Mesothelial cell of epicardium (in vitro differentiated cells): ENCODE measurements at places on chromosomes 13 and 19. TPM values are rescaled to one million over a fixed set of nuclear protein-coding genes. Genes with fewer than 3 reads are reported as not detected.
A peak's percentile ranks its signal among the peaks of the same experiment; 100 is the strongest.

DNA sequence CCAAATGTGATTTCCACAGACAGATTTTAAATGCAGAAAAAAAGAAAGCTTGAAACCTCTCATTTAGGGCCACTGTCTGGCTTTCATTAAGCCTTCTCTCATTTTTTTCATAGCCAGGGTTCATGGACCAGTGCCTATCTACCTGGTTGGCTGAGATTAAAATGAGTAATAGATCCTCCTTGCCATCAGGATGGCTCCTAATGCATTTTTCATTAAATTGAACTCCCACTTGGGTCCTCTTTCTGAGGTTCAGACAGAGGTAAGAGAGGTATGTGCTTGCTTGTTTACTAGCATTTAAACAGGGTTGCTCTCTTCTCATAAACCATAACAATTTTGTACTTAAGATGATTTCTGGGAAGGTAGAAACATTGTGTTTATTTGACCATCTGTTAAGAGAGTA lies 473.0 kb downstream of the TBC1D4 start:
- no peaks in the 10 kb centered on the region for H3K36me3 ChIP-seq
- no peak overlapping the region for H3K4me3 ChIP-seq
- H3K4me1 ChIP-seq = no peaks in the 10 kb centered on the region
- no peak overlapping the region for H3K27ac ChIP-seq

DNA sequence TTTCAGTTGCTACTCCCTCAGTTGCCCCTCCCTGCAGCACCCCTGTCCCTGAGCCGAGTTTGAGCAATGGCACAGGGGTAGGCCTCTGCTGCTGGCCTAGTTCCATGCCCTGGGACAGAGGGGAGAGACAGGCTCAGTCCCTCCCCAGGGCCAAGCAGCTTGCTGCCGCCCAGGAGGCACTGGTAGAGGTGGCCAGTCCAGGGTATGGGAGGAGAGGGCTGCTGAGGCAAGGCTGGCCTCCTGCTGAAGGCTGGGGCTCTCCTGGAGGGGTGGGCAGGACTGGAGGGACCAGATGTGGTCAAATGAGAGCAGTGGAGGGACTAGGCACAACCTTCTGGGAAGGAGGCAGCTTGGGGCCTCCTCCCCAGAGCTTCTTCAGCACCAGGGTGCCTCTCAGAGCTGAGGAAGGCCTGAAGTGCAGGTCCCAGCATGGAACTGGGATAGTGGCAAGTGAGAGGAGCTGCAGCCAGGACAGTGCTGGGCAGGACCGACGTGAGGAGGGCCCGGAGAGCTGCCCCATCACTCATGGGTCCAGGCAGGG lies 29.8 kb upstream of the VSTM2B start:
- H3K27me3 ChIP-seq = peaks cover 59% of the 10 kb centered on the region
- no peaks in the 10 kb centered on the region for H3K36me3 ChIP-seq
- no peak overlapping the region for H3K27ac ChIP-seq

- peaks cover 1% of the 10 kb centered on the region for H3K27me3 ChIP-seq
- no peak overlapping the region for H3K4me3 ChIP-seq
- H3K36me3 ChIP-seq = no peaks in the 10 kb centered on the region
- no peak for DNase-seq
- H3K27ac ChIP-seq = no peak overlapping the region
These were observed 18.9 kb upstream of the TFDP1 start for GRCh38 chr13:113565526-113566226.

GRCh38 chr13:26895081-26895807 lies 134.7 kb upstream of the GPR12 start:
- H3K27me3 ChIP-seq = peaks cover 43% of the 10 kb centered on the region
- H3K27ac ChIP-seq = no peak overlapping the region
- H3K36me3 ChIP-seq = no peaks in the 10 kb centered on the region
- no peaks in the 10 kb centered on the region for H3K4me1 ChIP-seq

GRCh38 chr13:27372896-27373295 lies 51.5 kb upstream of the GTF3A start:
- no peaks in the 10 kb centered on the region for H3K36me3 ChIP-seq
- DNase-seq = no peak
- no peaks in the 10 kb centered on the region for H3K4me1 ChIP-seq
- no peak overlapping the region for H3K4me3 ChIP-seq
- no peak overlapping the region for H3K27ac ChIP-seq

DNA sequence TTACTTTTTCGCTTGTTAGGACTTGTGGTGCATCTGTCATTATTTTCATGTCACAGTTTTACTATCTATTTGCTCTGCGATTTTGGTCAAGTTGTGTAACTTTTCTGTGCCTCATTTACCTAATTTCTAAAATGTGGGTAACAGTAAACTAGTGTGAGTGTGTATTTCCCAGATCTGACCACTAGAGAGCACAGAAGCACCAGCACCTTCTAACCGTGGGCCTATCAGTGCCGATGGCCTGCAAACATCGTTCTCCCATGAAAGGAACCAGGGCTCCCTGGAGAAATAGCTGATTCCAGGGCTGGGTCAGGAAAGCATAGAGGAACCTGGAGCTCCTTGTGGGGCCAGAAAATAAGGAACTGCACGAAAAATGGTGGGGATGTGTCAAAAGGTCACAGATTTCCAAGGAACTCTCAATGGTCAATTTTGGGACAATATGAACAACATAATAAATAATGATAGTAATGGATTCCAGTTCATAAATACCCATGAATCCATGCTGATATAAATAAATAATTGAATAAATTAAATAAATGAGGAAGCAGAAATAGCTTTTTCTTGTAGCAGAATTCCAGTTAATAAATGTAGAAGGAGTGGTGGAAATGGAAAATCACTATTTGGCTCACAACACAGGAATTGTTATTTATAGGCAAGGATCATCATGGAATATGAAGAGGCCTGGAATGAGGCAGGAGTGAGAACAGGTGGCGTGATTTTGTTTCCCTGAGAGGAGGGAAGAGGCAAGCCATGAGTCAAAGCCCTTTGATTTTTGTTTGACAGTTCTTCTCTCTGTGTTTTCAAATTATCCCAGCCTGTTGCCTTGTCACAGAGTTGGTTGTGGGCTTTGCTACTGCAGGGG lies 31.1 kb downstream of the CEACAM8 start:
- DNase-seq = no peak
- H3K4me1 ChIP-seq = no peaks in the 10 kb centered on the region
- no peaks in the 10 kb centered on the region for H3K36me3 ChIP-seq
- H3K27me3 ChIP-seq = peaks cover 34% of the 10 kb centered on the region
- H3K27ac ChIP-seq = no peak overlapping the region

GRCh38 chr19:39413272-39413910 lies 922 bp downstream of the PLEKHG2 start:
- DNase-seq = peak; percentile 74
- H3K27ac ChIP-seq = peak overlapping the region; percentile 98
- peaks cover 41% of the 10 kb centered on the region for H3K4me1 ChIP-seq
- H3K27me3 ChIP-seq = peaks cover 1% of the 10 kb centered on the region

DNA sequence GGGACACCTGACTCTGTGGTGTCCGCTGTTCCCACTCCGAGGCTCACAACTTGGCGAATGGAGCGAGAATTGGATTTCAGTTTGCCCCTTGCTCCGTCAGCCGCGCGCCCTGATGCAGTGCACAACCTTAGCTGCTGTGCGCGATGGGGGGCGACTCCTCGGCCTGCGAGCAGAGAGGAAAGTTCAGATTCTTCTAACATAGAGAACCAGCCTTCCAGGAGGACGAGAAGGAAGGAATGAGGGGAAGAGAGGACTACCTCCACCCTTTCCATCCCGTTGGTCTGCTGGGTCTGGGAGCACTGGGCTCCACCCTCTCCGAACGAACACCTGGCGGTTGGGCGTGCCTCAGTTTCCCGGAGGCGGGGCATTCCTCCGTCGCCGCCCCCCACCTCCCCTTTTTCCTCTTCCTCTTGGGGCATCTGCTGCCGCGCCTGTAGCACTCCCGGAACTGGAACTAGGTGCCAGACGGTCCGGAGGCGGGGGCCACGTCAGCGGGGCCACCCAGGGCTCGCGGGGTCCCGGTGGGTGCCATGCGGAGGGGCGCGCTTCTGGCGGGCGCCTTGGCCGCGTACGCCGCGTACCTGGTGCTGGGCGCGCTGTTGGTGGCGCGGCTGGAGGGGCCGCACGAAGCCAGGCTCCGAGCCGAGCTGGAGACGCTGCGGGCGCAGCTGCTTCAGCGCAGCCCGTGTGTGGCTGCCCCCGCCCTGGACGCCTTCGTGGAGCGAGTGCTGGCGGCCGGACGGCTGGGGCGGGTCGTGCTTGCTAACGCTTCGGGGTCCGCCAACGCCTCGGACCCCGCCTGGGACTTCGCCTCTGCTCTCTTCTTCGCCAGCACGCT lies at the start of gene KCNK6:
Gene KCNK6 (plus strand): TSS at position 425 of the 838 bp plus-strand sequence. CDS start 106 bp downstream, at position 531.
- H3K36me3 ChIP-seq = no peaks in the 10 kb centered on the region
- H3K27me3 ChIP-seq = peaks cover 33% of the 10 kb centered on the region
- H3K4me3 ChIP-seq = peak within 1 kb of the TSS; percentile 65
- no peak for DNase-seq

GRCh38 chr13:79915114-79915811 lies 425.7 kb downstream of the SPRY2 start:
- H3K27ac ChIP-seq = no peak overlapping the region
- H3K36me3 ChIP-seq = no peaks in the 10 kb centered on the region
- DNase-seq = no peak
- H3K4me3 ChIP-seq = no peak overlapping the region

DNA sequence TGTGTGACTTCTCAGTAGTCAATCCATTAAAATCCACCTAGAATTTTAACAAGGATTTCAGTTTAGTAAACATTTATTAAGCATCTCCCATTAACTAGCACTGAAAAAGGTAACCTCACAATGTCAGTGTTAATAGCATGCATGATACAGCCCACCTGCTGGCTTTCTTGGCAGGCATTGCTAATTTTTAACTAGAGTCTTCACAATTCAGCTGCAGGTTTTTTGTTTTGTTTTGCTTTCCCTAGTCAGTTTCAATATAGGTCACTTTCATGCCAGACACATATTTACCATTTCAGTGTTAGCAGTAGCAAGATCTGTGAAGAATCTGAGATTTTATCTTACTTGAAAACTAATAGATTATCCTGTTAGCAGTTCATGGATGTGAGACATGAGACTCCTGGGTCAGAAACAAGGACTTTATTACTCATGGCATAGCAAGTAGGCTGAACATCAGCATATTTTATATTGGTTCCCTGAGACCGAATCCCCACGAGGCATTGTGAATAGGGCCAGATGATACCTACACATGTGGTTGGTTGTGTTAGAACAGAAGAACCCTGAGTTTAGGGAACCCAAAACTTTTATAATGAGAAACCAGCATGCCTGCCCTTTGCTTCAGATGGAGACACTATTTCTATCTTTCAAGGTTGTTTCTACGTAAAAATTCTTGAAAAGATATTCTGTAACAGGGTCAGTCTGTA lies 198.0 kb upstream of the HTR2A start:
- peaks cover 14% of the 10 kb centered on the region for H3K4me1 ChIP-seq
- no peak overlapping the region for H3K27ac ChIP-seq
- H3K4me3 ChIP-seq = no peak overlapping the region
- H3K27me3 ChIP-seq = no peaks in the 10 kb centered on the region
- DNase-seq = no peak

GRCh38 chr13:49740870-49741269 lies 49.6 kb upstream of the EBPL start:
- no peak overlapping the region for H3K27ac ChIP-seq
- peaks cover 38% of the 10 kb centered on the region for H3K36me3 ChIP-seq
- DNase-seq = no peak
- peaks cover 5% of the 10 kb centered on the region for H3K4me1 ChIP-seq

GRCh38 chr13:78875792-78876580 lies 217.0 kb upstream of the OBI1 start:
- H3K27ac ChIP-seq = no peak overlapping the region
- no peaks in the 10 kb centered on the region for H3K36me3 ChIP-seq
- no peak overlapping the region for H3K4me3 ChIP-seq

- H3K4me1 ChIP-seq = peaks cover 27% of the 10 kb centered on the region
- H3K4me3 ChIP-seq = no peak overlapping the region
- H3K36me3 ChIP-seq = no peaks in the 10 kb centered on the region
- DNase-seq = no peak
- no peaks in the 10 kb centered on the region for H3K27me3 ChIP-seq
These were observed 105.7 kb downstream of the DNAJC15 start for GRCh38 chr13:43129066-43129465.

DNA sequence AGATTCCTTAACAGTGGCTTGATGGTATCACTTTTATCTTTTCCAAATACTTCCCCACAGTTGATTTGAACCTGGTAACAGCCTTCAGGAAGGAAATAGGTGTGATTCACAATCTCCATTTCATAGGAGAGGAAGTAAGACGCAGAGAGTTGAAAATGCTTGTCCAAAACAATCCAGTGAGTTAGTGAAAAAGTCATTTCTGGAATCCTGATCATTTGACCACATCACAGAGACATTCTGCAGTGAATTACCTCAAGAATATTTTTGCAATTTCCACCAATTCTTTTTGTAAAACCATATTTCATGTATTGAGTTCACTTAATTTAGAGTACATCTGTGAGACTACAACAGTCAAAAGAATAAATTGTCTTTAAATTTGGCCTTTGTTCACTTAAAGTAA lies 292.8 kb downstream of the DCLK1 start:
- no peak overlapping the region for H3K4me3 ChIP-seq
- no peaks in the 10 kb centered on the region for H3K27me3 ChIP-seq
- no peak for DNase-seq
- H3K27ac ChIP-seq = no peak overlapping the region

DNA sequence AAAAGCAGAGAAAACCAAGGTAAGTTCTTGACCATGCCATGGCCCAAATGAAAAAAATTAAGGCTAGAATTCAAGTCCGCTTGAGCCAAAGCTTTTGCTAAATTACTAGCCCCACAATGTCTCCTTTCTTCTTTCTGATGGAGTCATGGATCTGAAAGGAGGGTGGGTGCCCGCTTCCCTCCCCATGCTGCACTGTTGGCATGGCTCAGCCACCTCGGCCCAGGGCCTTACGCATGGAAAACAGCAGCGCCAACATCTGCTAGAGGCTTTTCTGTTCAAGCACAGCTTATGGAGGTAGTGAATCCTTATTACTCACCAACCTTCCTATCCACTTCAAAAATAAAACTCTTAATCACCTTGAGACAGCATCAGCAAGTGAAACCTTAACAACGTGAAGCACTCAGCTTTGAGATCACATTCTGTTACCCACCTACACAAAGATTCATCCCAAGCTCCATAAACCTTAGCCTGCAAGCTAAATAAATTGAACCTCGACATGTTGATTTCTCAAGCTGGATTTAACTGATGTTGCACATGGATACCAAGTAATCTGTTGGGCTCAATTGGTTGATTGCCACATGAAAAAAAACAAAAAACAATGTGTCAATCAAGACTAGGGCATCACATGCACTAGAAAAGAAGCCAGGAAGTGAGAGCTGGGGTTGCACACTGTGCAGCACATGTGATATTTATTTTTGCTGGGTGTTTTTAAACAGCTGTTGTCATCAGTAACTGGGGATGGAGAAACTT lies 43.4 kb downstream of the TPT1 start:
- peaks cover 6% of the 10 kb centered on the region for H3K27me3 ChIP-seq
- H3K4me1 ChIP-seq = no peaks in the 10 kb centered on the region
- H3K27ac ChIP-seq = no peak overlapping the region
- H3K4me3 ChIP-seq = no peak overlapping the region
- no peak for DNase-seq

GRCh38 chr13:40344270-40345148 lies 321.9 kb downstream of the FOXO1 start:
- H3K27ac ChIP-seq = peak overlapping the region; percentile 19
- no peak for DNase-seq
- H3K4me3 ChIP-seq = no peak overlapping the region
- no peaks in the 10 kb centered on the region for H3K27me3 ChIP-seq
- H3K36me3 ChIP-seq = no peaks in the 10 kb centered on the region

GRCh38 chr13:58434943-58435342 lies 803.4 kb downstream of the PCDH17 start:
- peaks cover 3% of the 10 kb centered on the region for H3K36me3 ChIP-seq
- H3K27ac ChIP-seq = peak overlapping the region; percentile 18
- no peak overlapping the region for H3K4me3 ChIP-seq
- H3K4me1 ChIP-seq = peaks cover 13% of the 10 kb centered on the region

SCEL gene
- total RNA-seq = 0.13 TPM in 1 of 3 replicates, not detected in the others

GARIN5B gene
- 0.13 to 0.34 TPM (median 0.27 TPM) in 3 replicates for total RNA-seq

PLPP2 gene
- 8.0 to 8.8 TPM (median 8.4 TPM) in 3 replicates for total RNA-seq

ZNF582 gene
- total RNA-seq = 5.1 to 5.6 TPM (median 5.1 TPM) in 3 replicates

IL12RB1 gene
- total RNA-seq = not detected in 3 replicates

EID2B gene
- 2.6 to 4.0 TPM (median 2.8 TPM) in 3 replicates for total RNA-seq

CD37 gene
- total RNA-seq = not detected in 3 replicates
